ENCODE measurements at places on chromosomes 5 and 9.
A peak's percentile ranks its signal among the peaks of the same experiment; 100 is the strongest.

DNA sequence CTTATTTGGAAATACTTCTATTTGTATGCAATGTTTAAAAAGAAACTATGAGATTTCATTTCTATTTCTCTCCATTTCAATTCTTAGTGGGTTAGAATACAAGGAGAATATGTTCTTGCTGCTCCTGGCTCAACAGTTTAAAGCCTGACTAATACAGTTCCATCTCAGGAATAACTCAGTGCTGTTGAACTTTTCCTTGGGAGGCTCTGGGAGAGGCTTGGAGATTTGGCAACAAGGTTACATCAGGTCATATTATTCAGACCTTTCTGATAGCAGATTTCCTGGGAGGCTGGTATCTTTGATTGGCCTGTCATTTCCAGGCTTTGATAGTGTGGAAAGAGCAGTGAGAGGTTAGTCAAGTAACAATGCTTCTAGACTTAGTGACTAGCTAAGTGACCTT lies 481.7 kb upstream of the KLF4 start:
- no peak for DNase-seq

- DNase-seq: no peak
Observed at GRCh38 chr5:145467446-145467845, 367.7 kb downstream of the PRELID2 start.

GRCh38 chr9:14271093-14271673 lies 42.8 kb downstream of the NFIB start:
- peak; percentile 80 for DNase-seq

- DNase-seq: peak; percentile 76
Observed at GRCh38 chr9:112556497-112557442, 70.1 kb downstream of the KIAA1958 start.

DNA sequence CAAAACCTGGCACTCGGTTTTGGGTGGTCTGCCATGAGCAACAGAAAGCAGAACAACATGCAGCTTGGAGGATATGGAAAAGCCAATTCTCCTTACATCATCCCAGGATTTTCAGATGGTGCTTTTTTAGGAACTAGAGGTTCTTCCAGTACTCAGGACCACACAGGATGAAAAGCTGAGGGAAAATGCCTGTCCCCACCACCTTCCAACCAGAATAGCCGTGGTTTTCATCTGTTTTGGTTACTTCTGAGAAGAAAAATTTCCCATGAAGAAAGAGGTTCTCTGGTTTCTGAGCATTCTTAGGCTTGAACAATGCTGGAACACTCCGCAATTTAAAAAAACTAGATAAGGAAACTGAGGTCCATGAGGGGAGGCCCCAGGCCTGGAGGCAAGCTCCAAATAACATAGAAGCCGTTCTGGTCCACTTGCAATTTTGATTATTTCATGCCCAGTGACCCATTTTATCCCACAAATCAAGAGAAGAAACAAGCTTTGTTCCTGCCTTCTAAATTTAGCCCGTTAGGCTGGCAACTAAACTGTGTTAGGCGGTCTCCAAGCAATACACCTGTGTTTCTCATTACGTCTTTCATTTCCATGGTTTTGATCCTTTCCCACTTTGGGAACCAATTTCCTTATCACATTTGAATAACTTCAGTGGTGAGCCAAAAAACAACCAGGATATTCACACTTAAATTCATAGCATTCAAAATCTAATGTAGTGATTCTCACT lies 79.2 kb upstream of the SPIN1 start:
- no peak for DNase-seq

- peak; percentile 92 for DNase-seq
Observed at GRCh38 chr9:127568971-127569885, 42.8 kb upstream of the STXBP1 start.

DNA sequence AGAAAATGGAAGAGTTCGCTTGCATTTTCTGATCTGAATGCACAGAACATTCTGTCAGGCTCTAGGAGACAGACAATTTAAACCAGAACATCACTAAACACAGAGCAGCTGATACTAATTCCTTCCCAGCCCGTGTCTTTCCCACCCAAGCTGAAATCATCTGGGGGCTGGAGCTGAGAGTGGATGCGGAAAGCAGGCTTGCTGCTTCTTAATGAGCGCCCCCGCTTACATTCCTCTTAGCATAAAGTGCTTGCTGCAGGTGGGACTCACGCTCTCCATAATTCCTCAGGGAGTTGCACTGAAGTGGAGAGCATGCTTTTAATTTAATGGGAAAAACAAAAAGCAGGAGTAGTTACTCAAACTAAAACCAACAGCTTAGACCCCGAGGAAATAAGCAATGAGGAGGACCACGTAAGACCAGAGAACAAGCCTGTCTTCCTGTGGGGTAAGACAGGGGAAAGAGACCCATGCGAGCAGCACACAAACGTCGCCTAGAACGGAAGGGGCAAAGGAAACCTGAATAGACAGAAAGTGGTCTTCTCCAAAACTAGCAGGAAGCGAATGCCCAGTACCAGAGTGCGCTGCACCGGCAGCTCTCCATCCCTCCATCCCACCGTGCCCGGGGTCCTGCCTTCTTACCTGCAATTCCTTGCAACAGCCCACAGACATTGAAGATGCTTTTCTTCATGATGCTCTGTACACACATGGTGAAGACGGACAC lies 139.3 kb downstream of the LHFPL2 start:
- no peak for DNase-seq

DNA sequence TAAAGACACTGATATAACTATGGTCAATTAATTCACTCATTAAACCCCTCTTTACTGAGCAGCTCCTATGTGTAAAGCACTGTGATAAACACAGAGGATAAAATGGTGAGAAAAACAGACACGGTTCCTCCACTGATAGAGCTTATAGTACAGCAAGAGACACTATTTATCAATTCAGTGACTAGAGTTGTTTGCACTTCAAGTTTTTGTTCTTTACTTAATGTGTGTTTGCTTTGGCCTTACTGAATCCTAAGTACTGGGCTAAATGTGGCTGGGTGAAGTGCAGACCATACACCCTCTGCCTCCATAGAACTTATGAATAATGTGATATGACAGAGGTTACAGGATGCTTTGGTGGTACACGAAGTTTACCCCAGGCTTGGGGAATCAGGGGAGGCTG lies 80.1 kb upstream of the ITGA1 start:
- no peak for DNase-seq

GRCh38 chr5:6543346-6543730 lies 89.5 kb downstream of the NSUN2 start:
- DNase-seq: no peak

GRCh38 chr5:122959740-122960445 lies 76.6 kb downstream of the PPIC start:
- no peak for DNase-seq

GRCh38 chr5:131375351-131375750 lies 111.5 kb downstream of the CDC42SE2 start:
- DNase-seq: no peak

DNA sequence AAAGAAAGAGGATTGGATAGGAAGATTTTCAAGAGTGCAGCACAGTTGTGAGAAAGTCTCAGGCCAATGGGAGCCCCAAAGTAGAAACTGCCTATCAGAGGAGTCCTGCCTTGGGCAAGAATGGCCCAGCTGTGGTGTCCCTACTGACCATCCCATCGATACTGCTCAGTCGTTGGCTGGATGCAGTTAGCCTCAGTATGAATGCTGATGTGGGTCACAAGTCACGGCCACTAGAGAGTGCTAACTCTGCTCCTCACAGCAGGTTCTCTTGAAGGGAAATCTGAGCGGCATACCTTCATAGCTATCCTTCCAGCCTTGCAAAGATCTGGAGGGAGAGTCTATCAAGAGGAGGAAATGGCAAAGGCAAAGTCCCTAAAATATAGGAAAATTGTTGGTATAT lies 11.6 kb upstream of the CETN3 start:
- DNase-seq: no peak

- no peak for DNase-seq
Observed at GRCh38 chr5:73690015-73690414, 64.0 kb downstream of the ARHGEF28 start.

DNA sequence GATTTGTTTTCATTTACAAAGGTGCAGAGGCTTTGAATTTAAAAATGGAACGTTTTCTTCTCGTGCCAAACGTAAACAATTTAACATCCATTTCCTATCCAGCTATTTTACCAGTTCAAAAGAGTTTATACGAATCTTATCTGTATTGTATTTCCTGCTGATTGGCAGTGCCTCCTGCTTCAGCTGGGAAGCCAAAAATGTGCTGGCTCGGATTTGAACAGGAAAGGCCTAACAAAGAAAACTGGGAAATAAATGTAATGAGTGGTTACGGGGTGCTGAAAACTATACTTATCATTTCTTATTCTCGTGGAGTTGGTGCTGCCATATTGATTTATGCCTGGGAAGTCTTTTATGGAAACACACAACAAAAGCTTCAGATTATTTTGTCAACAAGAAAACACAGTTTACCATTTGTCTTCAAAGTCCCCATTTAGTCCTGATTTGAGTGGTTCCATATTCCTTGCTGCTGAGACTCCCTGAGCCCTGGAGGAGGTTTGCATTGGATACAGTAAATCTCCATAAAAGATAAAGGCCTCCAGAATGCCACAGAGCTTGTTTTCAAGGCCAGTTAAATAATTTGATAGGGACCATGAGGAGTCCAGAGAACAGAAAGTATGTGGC lies 507.4 kb downstream of the RASEF start:
- DNase-seq: no peak

DNA sequence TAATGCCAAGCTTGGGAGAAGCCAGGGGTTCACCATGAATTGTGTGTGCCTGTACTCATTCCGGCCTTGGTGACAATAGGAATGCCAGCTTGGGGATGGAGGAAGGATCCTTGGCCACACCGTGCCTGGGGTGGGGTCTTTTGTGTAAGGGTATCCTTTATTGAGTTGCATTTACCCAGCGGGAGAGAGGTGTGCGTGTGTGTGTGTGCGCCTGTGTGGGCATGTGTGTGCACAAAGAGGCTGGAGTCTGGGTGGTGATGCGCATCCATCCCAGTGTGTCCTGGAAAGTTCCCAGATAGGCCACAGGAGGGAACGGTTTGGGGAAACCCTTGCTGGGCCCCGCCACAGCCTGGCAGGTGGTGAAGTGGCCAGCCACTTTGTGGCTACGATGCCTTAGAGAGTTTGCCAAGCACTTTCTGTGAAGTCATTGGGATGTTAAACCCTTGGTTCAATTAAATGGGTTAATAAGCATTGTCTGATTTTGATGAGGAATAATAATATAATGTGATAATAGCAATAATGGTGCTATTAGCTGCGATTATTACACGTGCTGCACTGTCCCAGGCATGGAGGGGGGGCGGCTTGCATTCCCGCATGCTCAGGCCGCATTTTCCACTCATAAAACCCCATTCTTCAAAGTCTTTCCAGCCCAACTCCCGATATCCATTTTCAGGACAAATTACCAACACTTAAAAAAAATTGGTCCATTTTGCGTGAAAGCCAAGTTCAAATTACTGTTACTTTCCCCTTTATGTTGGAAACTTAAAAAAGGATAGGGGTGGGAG lies 13.7 kb downstream of the PITX1 start:
- DNase-seq: no peak

DNA sequence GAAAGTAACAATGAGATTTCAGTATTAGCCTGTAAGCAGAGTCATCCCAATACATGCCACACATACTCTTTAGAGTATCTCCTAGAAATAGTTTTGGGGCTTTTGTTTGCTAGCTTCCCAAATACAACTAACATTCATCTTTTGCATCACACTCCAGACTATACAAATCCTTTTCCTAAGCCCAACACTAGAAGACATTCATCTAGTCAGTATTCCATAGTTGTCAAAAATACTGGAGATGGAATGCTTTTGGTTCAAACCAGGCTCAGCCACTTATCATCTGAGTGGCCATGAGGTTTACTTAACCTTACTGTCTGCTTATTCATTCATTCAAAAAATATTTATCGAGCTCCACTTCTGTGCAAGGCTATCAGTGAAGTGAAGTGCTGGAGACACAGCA lies 205.1 kb upstream of the SGCD start:
- peak; percentile 74 for DNase-seq

DNA sequence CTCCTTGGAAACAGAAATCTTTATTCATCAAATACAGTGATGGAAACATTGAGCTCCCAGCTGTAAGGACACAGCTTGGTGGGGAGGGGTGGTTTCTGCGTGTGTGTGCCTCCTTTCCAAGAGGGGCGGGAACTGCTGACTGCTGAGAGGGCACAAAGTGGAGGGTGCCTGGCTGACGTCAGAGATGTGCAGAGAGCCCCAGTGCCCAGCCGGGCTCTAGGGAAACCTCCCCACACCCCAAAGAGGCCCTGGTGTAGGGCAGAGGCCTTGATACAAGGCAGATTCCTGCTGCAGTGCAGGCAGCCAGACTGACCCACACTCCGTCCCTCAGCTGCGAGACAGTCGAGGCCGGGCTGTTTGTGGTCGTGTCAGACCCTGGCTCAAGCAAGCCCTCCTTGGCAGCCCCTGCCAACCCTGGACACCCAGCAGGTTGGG lies 191.0 kb downstream of the CACNA1B start:
- no peak for DNase-seq

DNA sequence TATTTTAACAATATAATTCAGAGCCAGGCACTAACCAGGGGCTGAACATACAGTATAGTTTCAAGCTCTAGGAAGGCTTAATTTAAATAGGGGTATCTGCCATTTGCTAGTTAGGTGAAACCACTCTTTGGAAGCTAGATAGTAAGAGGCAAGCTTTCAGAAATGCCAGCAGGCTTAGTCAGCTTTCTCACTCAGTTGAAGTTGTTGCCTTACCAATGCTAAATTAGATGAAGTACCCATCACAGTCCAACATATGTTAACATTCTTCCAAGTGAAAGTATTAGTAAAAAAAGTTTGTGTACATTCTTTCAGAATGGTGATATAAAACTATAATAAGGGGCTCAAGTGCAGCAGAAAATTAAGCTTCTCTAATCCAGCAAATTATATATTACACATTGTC lies 215.0 kb downstream of the CNTLN start:
- DNase-seq: peak; percentile 56

DNA sequence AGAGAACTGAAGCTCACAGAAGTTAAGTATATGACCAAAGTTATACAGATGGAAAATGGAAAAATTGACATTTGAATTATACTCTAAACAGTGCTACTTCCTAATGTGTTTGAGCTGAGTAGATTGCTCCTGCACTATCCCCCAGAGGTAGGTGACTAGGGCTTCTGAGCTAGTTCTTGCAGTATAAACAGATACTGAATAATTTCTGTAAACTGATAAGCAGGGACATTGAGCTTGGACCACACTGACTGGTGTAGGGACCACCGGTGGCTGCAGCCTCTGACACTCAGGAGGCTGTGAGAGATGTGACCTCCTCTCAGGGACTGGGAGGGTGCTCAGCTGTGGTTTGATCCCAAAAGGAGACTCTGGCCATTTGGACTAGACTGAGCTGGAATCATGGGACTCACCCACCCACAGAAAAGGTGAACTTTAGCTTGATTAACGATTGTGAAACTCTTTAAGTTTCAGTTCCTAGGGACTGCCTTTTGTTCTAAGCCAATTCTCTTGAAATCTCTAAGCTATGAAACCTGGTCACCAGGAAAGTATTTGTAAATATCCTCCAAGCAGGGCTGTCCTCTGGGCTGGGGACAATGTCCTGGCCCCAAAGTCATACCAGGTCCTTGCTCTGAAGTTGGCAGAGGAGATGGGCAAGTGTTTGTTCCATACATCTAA lies 291.5 kb downstream of the SEC61B start:
- DNase-seq: no peak

GRCh38 chr9:120478208-120478607 lies 101.8 kb downstream of the CDK5RAP2 start:
- peak; percentile 50 for DNase-seq

GRCh38 chr5:143006501-143006900 lies 236.3 kb downstream of the ARHGAP26 start:
- no peak for DNase-seq
